ENCODE measurements at places on chromosomes 5 and 9. TPM values are rescaled to one million over a fixed set of nuclear protein-coding genes. Genes with fewer than 3 reads are reported as not detected.

PCDHA10 gene
- total RNA-seq: 20.3 TPM

BICD2 gene
- 26.8 TPM for total RNA-seq

LYRM7 gene
- total RNA-seq: 9.3 TPM

EIF4EBP3 gene
- total RNA-seq: 4.8 TPM

F12 gene
- 5.7 TPM for total RNA-seq

NR3C1 gene
- 94.0 TPM for total RNA-seq

- no peak for DNase-seq
Observed at GRCh38 chr5:65047225-65047624, 278.5 kb downstream of the CWC27 start.

DNA sequence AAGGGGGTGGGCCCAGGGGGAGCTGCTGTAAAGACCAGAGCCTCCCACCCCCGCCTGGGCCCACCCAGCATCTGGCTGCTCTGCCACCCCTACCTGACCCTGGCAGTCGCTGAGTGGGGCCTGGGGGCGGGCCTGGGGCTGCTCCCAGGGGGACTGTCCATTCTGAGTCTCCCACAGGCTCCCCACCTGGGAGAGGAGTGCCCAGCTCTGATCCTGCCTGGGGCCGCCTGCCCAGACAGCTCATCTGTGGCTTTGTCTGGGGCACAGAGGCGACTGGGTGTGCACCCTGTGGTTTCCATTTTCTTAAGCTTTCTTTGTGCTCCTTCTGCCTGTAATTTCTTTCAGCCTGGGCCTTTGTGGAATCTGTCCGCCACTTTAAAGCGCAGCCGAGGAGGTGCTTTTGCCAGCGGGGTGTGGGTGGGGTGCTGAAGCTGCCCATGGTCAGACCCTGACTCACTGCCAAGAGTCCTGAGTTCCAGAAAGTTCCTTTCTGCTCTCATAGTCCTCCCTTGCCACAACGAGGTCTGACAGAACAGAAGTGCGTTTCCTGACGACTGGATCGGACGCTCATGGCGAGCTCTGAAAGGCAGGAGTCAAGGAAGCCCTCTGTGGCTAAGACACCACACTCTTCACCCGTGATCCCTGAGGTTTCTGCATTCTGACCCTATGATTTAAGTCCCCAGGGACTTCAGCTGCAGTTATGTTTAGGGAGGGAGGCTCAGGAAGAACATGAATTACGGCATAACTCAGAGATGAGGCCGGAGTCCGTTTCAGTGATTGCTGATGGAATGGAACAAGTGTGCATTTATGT, 225.0 kb downstream of the FANCC start:
- no peak for DNase-seq

DNA sequence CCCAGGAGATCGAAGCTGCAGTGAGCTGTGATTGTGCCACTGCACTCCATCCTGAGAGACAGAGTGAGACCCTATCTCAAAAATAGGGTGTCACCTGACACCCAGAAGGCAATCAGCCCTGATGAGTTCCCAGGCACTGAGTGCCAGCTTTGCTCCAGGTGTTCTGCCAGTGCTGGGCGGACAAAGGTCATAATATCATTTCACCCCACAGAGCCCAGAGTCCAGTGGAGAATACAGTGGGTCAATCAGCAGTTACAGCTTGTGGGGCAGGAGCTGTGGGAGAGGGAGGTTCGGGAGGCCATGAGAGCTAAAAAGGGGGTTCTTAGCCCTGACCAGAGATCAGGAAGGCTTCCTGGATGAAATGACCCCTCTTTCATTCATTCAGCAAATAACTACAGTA, 24.4 kb upstream of the SH3RF2 start:
- no peak for DNase-seq

DNA sequence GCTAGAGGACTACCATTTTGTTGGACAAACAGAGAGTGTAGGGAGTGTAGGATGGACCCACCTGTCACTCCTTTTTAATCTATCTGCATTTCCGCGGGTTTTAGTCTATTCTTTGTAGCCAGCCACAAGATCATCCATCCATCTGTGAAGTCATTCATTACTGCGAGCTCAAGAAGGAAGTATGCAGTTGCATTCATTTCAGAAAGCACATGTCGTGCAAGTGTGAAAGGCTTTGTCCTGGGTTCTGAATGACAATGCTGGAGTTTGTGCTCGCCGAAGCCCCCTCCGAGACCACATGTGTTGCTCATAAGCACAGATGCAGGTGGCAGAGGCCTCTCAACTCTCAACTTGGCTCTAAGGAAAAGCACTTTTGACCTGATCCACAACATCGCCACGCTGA, 70.3 kb upstream of the BASP1 start:
- no peak for DNase-seq

DNA sequence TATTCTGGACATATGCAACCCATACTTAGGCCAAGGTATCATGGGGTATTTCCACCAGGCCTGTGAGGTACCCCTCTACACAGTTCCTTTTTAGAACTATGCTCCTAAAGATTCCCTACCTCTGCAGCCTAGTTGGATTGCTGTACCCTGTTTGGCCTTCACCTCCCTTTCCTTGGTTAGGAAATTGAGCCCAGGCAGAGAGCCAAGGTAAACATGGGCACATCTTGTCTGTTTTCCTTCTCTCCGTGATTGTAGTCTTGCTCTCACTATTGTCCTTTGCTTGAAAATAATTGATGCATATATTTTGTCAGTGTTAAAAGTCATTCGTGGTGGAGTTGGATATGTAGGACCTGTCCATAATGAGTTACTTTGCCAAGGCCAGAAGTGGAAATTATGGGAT, 26.7 kb downstream of the BDP1 start:
- no peak for DNase-seq

DNA sequence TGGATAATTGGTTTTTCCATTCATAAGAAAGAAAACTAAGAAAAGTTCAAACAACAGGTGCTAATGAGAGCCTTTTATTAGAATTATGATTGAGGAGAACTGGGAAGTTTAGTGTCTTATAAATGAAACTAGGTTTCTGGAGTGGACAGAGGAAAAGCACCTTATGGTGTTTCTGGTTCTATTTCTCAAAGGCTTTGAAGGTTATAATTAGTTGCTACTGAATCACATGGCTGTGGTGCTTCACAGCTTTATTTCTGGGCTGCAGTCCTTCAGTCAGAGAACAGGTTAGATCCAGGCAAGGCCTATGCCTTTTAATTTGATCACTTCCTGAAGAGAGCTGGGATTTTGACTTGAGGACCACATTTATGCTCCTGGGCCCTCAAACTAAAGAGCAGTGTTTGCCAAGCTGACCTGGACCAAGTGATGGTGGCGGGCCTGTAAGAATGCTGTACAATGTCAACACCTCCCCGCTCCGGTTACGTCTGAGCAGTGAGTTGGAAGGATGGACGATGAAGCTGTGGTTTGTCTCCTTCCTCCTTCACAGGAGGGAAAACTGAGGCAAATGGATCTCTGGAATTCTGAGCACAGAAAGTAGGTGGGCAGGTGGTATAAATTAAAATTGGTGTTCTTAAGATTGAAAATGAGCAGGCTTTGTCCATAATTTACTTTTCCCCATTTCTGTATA, 56.0 kb downstream of the ZNF462 start:
- DNase-seq: no peak

GRCh38 chr9:12648925-12649324, 44.3 kb upstream of the TYRP1 start:
- no peak for DNase-seq

DNA sequence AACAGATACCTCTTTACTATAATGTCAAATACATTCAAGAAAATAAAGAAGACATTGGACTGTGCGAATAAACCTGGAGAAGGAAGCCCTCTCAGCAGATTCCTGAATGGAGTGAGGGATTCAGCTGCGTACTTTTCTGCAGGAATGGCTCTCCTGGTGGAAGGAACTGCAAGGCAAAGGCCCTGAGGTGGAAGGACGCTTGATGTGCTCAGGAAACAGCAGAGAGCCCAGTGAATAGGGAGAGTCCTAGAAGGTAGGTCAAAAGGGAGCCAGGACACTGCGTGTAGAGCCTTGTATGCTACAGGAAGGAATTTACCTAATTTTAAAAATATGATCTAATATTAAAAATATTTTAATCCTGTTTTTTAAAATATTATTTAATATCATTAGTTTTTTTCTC, 68.5 kb upstream of the TTC23L start:
- DNase-seq: no peak

All from type B pancreatic cell (in vitro differentiated cells).